ENCODE measurements at places on chromosomes 12 and 14. TPM values are rescaled to one million over a fixed set of nuclear protein-coding genes. Genes with fewer than 3 reads are reported as not detected.

STK38L gene
- 35.6 TPM for total RNA-seq

RERGL gene
- total RNA-seq: 0.24 TPM

- H3K27ac ChIP-seq: no peak overlapping the region
- no peaks in the 10 kb centered on the region for H3K4me1 ChIP-seq
- H3K36me3 ChIP-seq: no peaks in the 10 kb centered on the region
- DNase-seq: no peak
- no peak overlapping the region for H3K4me3 ChIP-seq
- H3K27me3 ChIP-seq: no peaks in the 10 kb centered on the region
Observed at GRCh38 chr12:66241061-66242043, 52.3 kb downstream of the IRAK3 start.

GPR68 gene
- total RNA-seq: 1.4 TPM

FAM90A1 gene
- 0.24 TPM for total RNA-seq
